ENCODE measurements at places on chromosomes 12 and 14.

GRCh38 chr12:31308116-31308515, 17.8 kb downstream of the SINHCAF start:
- DNase-seq, result no peak

GRCh38 chr12:94421868-94422740, 37.6 kb downstream of the CEP83 start:
- no peak for DNase-seq

DNA sequence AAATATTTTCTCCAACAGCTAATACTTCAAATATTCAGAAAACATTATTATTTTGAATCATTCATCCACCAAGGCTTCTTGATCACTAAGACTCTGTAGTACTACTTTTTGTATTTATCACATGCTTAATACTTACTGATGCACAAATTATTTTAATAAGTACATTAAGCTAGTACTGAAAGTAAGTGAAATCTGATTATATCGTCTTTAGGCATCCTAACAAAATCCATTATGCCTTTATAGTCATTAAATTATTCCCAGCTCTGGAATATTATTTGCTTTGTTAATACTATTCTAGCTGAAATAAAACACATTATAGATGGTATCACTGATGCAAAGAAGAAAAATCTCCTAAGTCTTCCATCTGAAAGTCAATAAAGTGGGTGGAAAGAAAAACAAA, 75.1 kb upstream of the TTC7B start:
- DNase-seq, result no peak

DNA sequence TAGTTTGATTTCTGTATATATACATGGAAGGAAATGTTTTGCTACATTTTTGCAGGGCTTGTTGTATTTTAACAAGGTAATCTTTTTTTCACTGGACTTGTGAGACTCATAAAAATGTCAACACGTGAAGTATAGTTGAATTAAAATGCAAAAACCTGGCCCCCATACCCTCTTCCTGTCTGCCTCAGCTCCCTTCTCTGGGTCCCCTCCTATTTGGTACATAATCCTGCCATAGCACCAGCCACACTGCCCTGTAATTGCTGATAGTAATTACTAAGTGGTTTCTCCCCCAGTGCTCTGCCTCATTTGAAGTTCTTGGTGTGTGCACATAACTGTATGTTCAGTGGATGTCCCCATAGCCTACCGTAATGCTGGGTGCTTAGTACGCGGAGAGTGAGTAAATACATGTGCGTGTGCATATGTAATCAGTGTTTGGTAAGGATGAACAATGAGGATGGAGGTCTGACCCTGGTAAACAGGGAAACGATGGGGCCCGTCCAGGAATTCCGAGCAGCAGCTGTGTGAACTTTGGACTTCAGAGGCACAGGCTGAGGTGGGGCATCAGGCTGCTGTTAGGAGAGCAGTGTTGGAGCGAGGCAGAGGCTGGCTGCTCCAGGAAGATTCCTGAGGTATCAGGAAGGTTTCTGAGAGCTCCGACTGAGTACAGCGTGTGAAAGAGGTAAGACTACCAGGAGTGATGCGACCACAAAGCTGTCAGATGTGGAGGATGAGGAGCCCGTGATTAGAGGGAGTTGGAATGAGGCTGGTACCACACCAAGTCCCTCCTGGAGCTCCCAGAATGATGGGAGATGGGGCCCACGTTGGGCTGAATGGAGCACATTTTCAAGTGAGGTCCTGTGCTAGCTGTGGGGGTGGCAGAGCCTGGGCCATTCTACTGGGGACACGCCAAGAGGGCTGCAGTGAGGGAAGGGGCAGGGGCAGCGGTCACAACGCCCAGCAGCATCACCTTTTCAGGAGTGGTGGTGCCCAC, 106.8 kb downstream of the PELI2 start:
- DNase-seq, result no peak

- DNase-seq, result no peak
Measured at GRCh38 chr12:80313209-80313608, 130.8 kb upstream of the PTPRQ start.

- DNase-seq, result no peak
Measured at GRCh38 chr12:20142956-20143355, 225.4 kb upstream of the PDE3A start.

- DNase-seq, result no peak
Measured at GRCh38 chr12:76883151-76883550, 4.3 kb upstream of the CSRP2 start.

DNA sequence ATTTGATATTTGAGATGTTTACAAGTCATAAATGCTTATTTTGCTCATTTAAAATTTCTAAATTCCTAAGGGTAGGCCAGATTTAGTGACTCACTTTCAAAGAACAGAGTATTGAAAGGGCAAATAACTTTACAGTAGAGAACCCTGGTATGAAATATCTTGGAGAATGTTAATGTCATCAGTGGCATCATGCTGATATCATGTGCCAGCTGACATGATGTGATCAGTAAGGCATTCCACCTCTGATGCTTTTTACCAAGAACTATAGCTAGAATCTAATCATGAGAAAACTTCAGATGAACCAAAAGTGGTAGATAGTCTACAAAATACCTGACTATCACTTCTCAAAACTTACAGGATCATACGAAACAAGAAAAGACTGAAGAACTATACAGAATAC, 2.9 kb upstream of the FLRT2 start:
- DNase-seq, result no peak

Measured in stromal cell of bone marrow (primary cell).